ENCODE measurements at places on chromosomes 16 and 17. TPM values are rescaled to one million over a fixed set of nuclear protein-coding genes. Genes with fewer than 3 reads are reported as not detected.

PRRT2 gene
- 1.5 TPM for total RNA-seq

CDRT4 gene
- 2.8 TPM for total RNA-seq

TPSG1 gene
- total RNA-seq: not detected

TEX14 gene
- 0.10 TPM for total RNA-seq

KRTAP3-1 gene
- not detected for total RNA-seq

DNAAF8 gene
- 1.3 TPM for total RNA-seq

HCRT gene
- total RNA-seq: not detected

ANKRD40CL gene
- total RNA-seq: not detected

All from mesenteric fat pad (tissue), 1 donor.